IPS DF 19.7 (cell line): ENCODE measurements at places on chromosomes 12 and 14.

DNA sequence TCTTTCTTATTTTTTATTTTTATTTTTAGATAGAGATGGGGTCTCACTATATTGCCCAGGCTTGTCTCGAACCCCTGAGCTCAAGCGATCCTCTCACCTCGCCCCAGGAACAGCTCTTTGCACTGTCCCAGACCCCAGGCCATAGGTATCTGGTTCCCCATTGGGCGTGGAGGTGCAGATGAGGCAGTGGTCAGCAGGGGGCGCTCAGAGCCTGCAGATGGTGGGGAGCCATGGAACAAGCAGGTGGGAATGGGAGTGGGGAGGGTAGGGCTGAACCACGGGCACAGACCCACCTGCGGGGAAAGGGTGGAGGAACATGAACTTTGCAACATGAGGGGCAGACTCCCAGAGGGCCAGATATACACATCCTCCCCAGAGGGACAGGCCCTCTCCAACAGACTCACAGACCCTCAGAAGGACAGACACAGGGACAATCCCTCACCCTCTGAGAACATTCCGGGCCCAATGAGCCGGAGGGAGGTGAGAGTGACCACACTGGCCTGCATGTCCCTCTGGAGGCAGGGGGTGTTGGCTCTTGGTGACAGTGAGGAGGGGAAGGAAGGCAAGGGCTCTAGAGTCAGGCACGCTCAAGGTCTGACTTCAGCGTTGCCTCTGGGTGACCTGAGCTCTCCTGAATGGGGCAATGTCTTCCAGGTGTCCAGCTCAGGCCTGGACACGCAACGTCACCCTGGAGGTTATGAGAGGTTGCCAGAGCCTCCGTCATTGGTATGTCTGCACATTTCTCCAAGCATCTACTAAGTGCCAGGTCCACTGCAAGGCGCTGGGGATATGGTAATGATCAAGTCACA is 34.9 kb downstream of the KRT80 start:
- DNase-seq = no peak

GRCh38 chr14:86712176-86712575 is 1182.2 kb downstream of the FLRT2 start:
- no peak for DNase-seq

DNA sequence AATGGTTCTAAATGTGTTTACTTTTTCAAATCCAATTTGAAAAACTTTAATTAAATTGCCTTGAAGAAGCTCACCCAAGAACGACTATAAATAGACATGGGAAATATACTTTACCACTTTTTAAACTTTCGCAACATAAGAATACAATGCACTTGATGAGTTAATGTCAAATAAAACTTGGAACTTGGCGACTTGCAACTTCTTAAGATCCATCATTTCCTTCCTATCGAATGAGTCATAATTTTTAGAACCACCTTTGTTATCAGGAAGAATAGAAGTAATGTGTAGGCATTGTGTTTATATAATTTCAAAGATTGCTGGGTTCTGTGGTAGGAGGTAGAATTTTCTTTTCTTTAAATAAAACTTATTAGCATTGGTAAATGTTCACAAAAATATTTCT is 1417.4 kb upstream of the FLRT2 start:
- DNase-seq = no peak

GRCh38 chr12:118307069-118307954 is 65.4 kb downstream of the TAOK3 start:
- DNase-seq = no peak

- no peak for DNase-seq
Measured at GRCh38 chr12:57390174-57390573, 40.7 kb downstream of the R3HDM2 start.
